Retinal pigment epithelial cell (primary cell): ENCODE measurements at places on chromosomes 5 and 9.

DNA sequence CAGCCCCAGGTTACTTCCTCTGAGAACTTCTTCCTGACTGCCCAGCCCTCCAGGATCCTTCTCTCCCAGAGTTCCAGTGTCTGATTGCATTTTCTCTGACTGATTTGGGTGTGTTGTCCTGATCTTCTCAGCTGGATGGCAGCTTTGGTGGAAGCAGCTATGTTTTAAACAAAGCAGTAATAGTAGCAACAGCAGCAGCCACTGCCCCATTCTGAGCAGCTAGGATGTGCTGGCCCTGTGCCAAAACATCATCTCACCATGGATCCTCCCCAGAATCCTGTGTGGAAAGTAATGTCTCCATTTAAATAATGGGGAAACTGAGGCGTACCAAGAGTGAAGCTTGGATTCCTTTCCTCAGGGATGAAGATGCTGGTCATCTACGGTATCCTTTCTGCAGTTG, 46.4 kb upstream of the PSD2 start:
- DNase-seq: no peak

- DNase-seq: no peak
Observed at GRCh38 chr5:7456206-7456605, 60.3 kb downstream of the ADCY2 start.

DNA sequence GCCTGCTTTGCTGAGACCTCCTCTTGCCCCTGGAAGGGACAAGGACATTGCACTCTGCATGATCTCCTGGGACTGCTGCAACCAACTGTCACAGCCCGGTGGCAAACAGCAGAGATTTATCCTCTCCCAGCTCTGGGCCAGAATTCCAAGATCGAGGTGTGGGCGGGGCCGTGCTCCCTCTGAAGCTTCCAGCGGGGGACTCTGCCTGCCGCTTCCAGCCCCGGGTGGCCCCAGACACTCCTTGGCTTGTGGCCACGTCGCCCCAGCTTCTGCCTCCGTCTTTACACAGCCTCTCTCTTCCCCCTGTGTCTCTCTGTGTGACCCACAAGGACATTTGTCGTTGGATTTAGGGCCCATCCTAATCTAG, 67.1 kb downstream of the COL5A1 start:
- DNase-seq: no peak

- no peak for DNase-seq
Observed at GRCh38 chr5:134577796-134578577, 52.5 kb downstream of the JADE2 start.

- no peak for DNase-seq
Observed at GRCh38 chr9:121367306-121368137, 2.5 kb downstream of the STOM start.
